ENCODE measurements at places on chromosomes 11 and 22. TPM values are rescaled to one million over a fixed set of nuclear protein-coding genes. Genes with fewer than 3 reads are reported as not detected.

Gene SYCE3
- not detected for total RNA-seq

Gene DEPDC7
- 21.1 TPM for total RNA-seq

Gene MUC5AC
- not detected for total RNA-seq

Gene CYB5R3
- total RNA-seq, result 237 TPM

Gene GNB1L
- total RNA-seq, result 6.9 TPM

Gene TMEM179B
- total RNA-seq, result 30.9 TPM

Gene SIPA1
- total RNA-seq, result 42.6 TPM

Gene NTM
- 41.5 TPM for total RNA-seq

Gene NELL1
- 0.16 TPM for total RNA-seq

All from myocyte (in vitro differentiated cells).